Stimulated activated CD4-positive, alpha-beta T cell treated with anti-CD3 and anti-CD28 coated beads, Interleukin-12 subunit alpha, Interleukin-12 subunit beta, amount 100 ng/mL, for 24 hours (primary cell): ENCODE measurements at places on chromosomes 2 and 18.

- DNase-seq, result no peak
These were observed 16.8 kb upstream of the ATP8B1 start for GRCh38 chr18:57819671-57820460.

DNA sequence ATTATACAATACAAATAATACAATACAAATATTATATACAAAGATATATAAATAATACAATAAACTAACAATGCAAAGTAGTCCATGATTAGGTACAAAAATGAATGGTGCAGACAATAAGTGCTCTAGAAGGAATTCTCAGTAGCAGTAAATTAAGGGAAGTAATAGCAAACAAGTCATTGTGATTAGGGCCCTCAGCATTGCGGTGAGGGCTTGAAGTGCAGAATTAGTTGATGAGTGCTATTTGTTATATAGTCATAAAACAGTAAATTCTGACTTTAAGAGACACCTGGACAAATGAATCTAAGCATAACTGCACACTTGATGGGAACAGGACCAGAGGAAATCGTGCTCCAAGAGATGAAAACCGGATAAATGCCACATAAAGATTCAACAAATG lies 74.9 kb downstream of the ANKRD44 start:
- DNase-seq, result no peak

GRCh38 chr18:22349317-22349898 lies 68.3 kb downstream of the CTAGE1 start:
- no peak for DNase-seq

- DNase-seq, result no peak
These were observed 4.6 kb downstream of the NEURL3 start for GRCh38 chr2:96500385-96501066.

DNA sequence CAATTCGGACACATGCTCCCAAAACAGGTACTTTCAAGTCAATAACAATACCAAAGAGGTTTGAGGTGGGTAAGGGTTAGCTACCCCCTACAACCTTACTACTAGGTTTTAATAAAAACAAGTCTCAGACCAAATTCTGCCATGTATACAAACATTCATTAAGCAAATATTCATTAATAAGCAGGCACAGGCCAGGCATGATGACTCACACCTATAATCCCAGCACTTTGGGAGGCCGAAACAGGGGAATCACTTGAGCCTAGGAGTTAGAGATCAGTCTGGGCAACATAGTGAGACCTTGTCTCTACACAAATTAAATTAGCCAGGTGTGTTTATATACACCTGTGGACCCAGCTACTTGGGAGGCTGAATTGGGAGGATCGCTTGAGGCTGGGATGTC lies 11.7 kb upstream of the ELAC1 start:
- DNase-seq, result no peak

DNA sequence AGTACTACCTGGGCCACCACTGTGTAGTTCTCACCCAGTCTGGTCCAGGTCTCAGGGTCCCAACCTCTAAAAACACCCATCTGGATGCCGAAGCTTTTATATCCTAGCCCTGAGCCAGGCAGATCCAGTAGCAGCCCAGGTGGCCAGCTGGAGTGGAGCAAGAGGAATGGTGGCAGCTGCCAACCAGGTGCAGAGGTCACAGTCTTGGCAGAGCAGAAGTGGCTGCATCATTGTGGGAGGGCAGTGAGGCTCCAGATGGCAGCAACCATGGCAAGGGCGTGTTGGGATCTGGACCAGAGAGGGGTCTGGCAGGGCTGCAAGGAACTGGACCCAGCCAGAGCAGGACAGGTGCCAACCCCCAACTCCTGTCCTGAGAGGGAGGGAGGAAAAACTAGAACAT lies 72.2 kb upstream of the AGAP1 start:
- DNase-seq, result no peak
